ENCODE measurements at places on chromosomes 3 and 15. TPM values are rescaled to one million over a fixed set of nuclear protein-coding genes. Genes with fewer than 3 reads are reported as not detected.

The CACNA1D gene
- not detected for total RNA-seq

The SCN5A gene
- 4.7 TPM for total RNA-seq

The GPR176 gene
- 4.2 TPM for total RNA-seq

The SPATA12 gene
- 0.57 TPM for total RNA-seq

The AP3B2 gene
- total RNA-seq: not detected

The MINAR1 gene
- total RNA-seq: 0.22 TPM

The GLDN gene
- not detected for total RNA-seq

The ALPK3 gene
- total RNA-seq: 4.6 TPM
